ENCODE measurements at places on chromosomes 4 and X. TPM values are rescaled to one million over a fixed set of nuclear protein-coding genes. Genes with fewer than 3 reads are reported as not detected.
A peak's percentile ranks its signal among the peaks of the same experiment; 100 is the strongest.

Gene SOX3
- total RNA-seq = not detected

Gene SERPINA7
- total RNA-seq = not detected

Gene AFP
- total RNA-seq = 1.3 TPM

DNA sequence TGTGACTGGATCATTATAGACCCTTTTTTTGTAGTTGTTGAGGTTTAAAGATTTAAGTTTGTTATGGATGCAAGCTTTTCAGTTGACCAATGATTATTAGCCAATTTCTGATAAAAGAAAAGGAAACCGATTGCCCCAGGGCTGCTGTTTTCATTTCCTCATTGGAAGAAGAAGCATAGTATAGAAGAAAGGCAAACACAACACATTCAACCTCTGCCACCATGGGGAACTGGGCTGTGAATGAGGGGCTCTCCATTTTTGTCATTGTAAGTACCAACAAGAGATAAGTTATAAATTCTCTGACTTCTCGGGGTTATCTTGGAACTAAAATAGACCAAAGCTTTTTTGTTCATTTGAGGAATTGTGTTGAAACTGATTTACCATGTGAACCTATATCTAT is at the start of gene CYBB:
Gene CYBB (plus strand): TSS at position 203 of the 400 bp plus-strand sequence. CDS start 19 bp downstream, at position 222.
- no peak within 1 kb of the TSS for H3K4me3 ChIP-seq
- peaks cover 2% of the 10 kb centered on the region for H3K27me3 ChIP-seq
- no peaks in the 10 kb centered on the region for H3K36me3 ChIP-seq
- H3K27ac ChIP-seq = no peak within 1 kb of the TSS
- H3K4me1 ChIP-seq = no peaks in the 10 kb centered on the region

- peaks cover 9% of the 10 kb centered on the region for H3K4me1 ChIP-seq
- peak; percentile 97 for DNase-seq
- peak overlapping the region; percentile 33 for H3K27ac ChIP-seq
- H3K4me3 ChIP-seq = no peak overlapping the region
- H3K27me3 ChIP-seq = no peaks in the 10 kb centered on the region
Measured at GRCh38 chr4:152106113-152106763, 345.4 kb upstream of the GATB start.

- peaks cover 1% of the 10 kb centered on the region for H3K27me3 ChIP-seq
- H3K36me3 ChIP-seq = no peaks in the 10 kb centered on the region
- H3K4me3 ChIP-seq = no peak overlapping the region
- no peak overlapping the region for H3K27ac ChIP-seq
- DNase-seq = no peak
- no peaks in the 10 kb centered on the region for H3K4me1 ChIP-seq
Measured at GRCh38 chr4:102451266-102451665, 49.9 kb upstream of the NFKB1 start.

- no peaks in the 10 kb centered on the region for H3K4me1 ChIP-seq
- H3K4me3 ChIP-seq = no peak overlapping the region
- no peak overlapping the region for H3K27ac ChIP-seq
- no peak for DNase-seq
- no peaks in the 10 kb centered on the region for H3K27me3 ChIP-seq
- no peaks in the 10 kb centered on the region for H3K36me3 ChIP-seq
Measured at GRCh38 chrX:101744085-101744484, 84.4 kb upstream of the ARMCX2 start.

DNA sequence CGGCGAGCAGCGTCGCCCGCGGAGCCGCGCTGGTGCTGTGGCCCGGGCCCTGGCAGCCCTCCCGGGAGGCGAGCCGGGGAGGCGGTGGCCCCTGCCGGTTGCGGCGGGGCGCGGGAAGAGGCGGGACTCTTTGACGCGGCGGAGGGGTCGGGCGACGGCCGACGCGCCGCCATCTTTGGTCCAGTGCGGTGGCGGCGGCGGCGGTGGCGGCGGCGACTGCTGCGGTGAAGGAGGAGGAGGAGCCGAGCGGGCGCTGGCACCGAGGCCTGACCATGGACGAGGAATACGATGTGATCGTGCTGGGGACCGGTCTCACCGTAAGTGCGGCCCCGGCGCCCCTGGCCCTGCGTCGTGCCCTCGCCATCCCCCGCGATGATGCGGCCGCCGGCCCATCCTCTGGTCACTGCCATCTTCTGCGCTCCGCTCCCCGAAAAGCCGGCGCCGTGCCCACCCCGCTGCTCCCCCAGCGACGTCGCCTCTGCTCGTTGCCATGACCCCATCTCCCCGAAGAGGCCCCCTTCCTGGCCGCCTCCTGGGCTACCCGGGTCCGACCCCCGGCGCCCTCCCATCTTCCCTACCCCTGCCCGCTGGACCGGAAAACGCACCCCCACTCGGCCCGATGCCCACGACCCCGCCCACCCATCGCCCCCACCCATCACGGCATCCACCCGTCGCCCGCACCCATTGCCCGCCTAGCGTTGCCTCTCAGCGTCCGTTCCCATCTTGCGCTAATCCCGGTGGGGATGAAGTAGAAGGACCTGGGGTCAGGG is at the start of gene GDI1:
Gene GDI1 (plus strand): TSS at position 172 of the 770 bp plus-strand sequence. CDS start 101 bp downstream, at position 273.
- H3K4me1 ChIP-seq = peaks cover 3% of the 10 kb centered on the region
- H3K27ac ChIP-seq = peak within 1 kb of the TSS; percentile 95

DNA sequence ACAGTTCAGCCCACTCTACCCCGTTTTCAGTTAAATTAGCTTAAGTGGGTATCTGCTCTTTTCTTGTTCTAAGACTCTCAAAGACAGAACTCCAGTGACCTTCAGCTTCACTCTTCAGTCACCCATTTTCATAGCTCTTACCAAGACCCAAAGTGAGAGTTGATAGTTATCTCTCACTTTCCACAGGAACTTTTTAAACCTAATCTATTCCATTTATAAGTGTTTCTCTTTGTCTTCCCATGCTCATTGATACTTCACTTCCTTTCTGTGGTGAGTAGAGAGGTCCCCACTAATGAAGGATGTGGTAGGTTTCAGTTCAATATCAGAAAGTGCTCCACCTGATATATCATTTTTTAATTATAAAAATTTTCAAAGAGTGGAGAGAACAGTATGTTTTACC is 33.4 kb downstream of the COX18 start:
- no peak overlapping the region for H3K4me3 ChIP-seq
- H3K27ac ChIP-seq = no peak overlapping the region
- no peak for DNase-seq
- no peaks in the 10 kb centered on the region for H3K4me1 ChIP-seq

- no peaks in the 10 kb centered on the region for H3K4me1 ChIP-seq
- no peak overlapping the region for H3K4me3 ChIP-seq
- no peaks in the 10 kb centered on the region for H3K36me3 ChIP-seq
- no peak for DNase-seq
- H3K27ac ChIP-seq = no peak overlapping the region
Measured at GRCh38 chr4:108346818-108347210, 178.1 kb upstream of the LEF1 start.

DNA sequence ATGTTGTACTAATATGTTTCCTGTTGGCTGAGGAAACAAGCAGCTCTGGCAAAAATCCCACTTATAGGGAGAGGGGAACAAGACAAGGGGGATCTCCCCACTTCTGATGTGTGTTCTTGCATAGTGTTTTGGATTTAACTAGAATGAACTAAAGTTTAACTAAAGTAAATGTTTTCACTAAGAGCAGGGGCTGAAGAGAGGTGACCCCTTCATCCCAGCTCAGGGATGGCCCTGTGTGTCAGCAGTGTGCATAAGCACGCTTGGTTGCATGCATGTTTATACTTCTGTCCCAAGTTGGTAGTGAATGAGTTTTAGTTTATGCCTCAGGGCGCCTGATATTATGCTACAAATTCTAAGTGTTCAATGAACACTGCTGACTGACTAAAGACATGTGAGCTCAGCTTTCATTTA is 169.4 kb downstream of the MGST2 start:
- H3K36me3 ChIP-seq = no peaks in the 10 kb centered on the region
- H3K4me3 ChIP-seq = no peak overlapping the region
- H3K27ac ChIP-seq = no peak overlapping the region
- peaks cover 4% of the 10 kb centered on the region for H3K4me1 ChIP-seq
- peak; percentile 6 for DNase-seq
- H3K27me3 ChIP-seq = no peaks in the 10 kb centered on the region

- H3K36me3 ChIP-seq = peaks cover 2% of the 10 kb centered on the region
- H3K4me3 ChIP-seq = no peak overlapping the region
- DNase-seq = no peak
- no peak overlapping the region for H3K27ac ChIP-seq
Measured at GRCh38 chrX:48532161-48532560, 7.4 kb upstream of the TBC1D25 start.

DNA sequence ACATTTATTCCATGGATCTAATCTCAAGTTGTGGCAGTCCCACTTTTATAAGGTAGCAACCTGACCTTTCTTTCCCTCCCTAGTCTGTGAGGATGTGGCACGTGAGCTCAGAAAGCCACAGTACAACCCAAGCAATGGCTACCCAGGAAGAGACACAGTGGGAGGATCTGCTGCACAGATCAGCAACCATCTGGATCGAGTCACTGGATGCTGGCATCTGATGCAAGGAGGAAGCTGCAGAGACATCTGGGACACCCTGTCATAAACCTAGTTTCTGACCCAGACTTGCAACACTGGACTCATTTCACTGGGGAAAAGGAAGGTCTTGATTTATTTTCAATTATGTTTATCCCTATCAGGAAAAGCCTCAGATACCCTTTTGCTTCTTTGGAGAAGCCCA is 327.1 kb downstream of the PAPSS1 start:
- no peaks in the 10 kb centered on the region for H3K4me1 ChIP-seq
- H3K36me3 ChIP-seq = no peaks in the 10 kb centered on the region
- DNase-seq = peak; percentile 1
- H3K27me3 ChIP-seq = no peaks in the 10 kb centered on the region
- no peak overlapping the region for H3K4me3 ChIP-seq
- no peak overlapping the region for H3K27ac ChIP-seq

DNA sequence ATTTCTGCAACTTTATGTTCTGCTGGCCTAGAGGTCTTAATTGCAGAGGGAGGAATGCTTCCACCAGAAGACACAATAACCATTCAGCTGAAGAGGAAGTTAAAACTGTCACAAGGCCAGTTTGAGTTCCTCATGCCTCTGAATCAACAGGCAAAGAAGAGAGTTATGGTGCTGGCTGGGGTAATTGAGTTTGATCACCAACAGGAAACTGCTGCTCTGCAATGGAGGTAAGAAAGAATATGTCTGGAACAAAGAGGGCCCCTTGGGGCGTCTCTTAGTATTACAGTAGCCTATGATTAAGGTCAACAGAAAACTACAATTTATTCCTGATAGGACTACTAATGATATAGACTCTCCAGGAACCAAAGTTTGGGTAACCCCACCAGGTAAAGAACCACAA is 744.0 kb downstream of the FSTL5 start:
- no peak for DNase-seq
- H3K4me1 ChIP-seq = no peaks in the 10 kb centered on the region
- no peak overlapping the region for H3K4me3 ChIP-seq

GRCh38 chr4:42720533-42720932 is 63.6 kb upstream of the ATP8A1 start:
- no peaks in the 10 kb centered on the region for H3K4me1 ChIP-seq
- no peak for DNase-seq
- H3K27ac ChIP-seq = no peak overlapping the region
- H3K36me3 ChIP-seq = no peaks in the 10 kb centered on the region
- H3K27me3 ChIP-seq = no peaks in the 10 kb centered on the region

DNA sequence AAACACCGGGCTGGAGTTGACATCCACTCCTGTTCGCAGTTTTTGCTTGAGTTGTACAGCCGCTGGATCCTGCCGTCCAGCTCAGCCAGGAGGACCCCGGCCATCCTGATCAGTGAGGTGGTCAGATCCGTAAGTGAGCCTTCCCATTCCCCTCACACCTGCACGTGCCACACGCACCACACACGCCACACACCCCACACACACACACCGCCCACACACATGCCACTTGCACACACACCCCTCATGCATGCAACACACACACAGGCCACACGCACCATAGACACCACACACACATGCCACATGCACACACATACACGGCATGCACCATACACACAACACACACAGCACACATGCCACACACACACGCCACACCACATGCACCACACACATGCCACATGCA is 20.1 kb upstream of the MSANTD1 start:
- no peak overlapping the region for H3K27ac ChIP-seq
- no peak overlapping the region for H3K4me3 ChIP-seq
- H3K4me1 ChIP-seq = peaks cover 3% of the 10 kb centered on the region
- DNase-seq = no peak

DNA sequence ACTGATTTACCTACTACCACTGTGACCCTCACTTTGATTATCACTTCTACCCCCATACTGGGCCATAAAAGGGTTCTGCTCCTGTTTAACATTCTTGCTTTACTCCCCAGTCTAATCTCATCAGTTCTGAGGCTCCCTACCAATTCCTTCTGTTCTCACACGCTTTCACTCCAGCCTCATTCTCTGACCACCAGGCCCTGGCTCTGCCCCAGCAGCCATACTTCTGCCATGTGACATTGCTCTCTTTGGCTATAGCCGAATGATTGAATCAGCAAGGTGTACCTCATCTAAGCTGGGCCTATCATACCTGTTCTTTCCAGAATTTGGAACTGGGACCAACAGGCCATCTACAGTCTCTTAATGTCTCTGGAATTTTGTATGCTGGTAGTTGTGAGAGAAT is 14.4 kb upstream of the ELF2 start:
- H3K27ac ChIP-seq = no peak overlapping the region
- H3K36me3 ChIP-seq = no peaks in the 10 kb centered on the region
- no peak for DNase-seq
- H3K27me3 ChIP-seq = no peaks in the 10 kb centered on the region
- no peaks in the 10 kb centered on the region for H3K4me1 ChIP-seq
- no peak overlapping the region for H3K4me3 ChIP-seq

DNA sequence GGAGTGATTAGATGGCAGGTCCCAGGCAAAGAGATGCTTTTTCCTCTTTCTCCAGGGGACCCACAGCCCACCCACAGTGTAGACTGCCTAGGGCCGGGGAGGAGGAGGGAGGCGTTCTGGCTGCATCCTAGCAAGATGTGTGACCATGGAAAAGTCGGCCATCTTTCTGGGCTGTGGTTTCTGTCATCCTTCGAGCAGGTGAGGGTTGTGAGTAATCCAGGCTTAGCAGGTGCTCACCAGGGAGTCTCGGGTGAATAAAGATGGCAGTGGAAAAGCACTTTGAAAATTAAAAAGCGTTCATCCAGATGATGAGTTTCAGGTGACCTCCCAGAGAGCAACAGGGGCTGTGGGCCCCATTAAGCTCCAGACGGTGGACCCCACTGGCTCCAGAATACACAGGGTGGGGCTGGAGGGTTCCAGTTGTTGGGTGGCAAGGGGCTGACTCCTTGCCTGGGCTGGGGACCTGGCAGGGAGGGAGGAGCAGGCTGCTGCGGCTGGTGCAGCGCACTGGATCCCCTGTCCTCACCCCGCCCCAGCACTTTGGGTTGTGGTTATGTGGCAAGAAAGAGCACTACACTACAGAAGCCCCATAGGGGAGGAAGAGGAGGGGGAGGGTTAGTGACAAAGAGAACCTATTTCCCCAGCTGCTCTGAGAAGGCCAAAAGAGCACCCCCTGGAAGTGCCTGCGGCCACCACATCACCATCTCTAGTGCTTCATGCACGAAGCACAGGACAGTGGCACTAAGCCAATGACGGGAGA is 23.7 kb downstream of the ELF4 start:
- no peaks in the 10 kb centered on the region for H3K36me3 ChIP-seq
- H3K27me3 ChIP-seq = no peaks in the 10 kb centered on the region
- DNase-seq = no peak
- H3K4me3 ChIP-seq = no peak overlapping the region
- peaks cover 5% of the 10 kb centered on the region for H3K4me1 ChIP-seq

- H3K27me3 ChIP-seq = no peaks in the 10 kb centered on the region
- H3K4me3 ChIP-seq = no peak overlapping the region
- no peaks in the 10 kb centered on the region for H3K36me3 ChIP-seq
- H3K27ac ChIP-seq = no peak overlapping the region
Measured at GRCh38 chr4:61068745-61069144, 131.4 kb upstream of the ADGRL3 start.
